Stimulated activated naive CD8-positive, alpha-beta T cell treated with anti-CD3 and anti-CD28 coated beads, Interleukin-15, amount 100 ng/mL, for 72 hours (primary cell): ENCODE measurements at places on chromosomes 1 and 21.

- DNase-seq = no peak
These were observed 167.1 kb downstream of the LYPLAL1 start for GRCh38 chr1:219340796-219341195.

DNA sequence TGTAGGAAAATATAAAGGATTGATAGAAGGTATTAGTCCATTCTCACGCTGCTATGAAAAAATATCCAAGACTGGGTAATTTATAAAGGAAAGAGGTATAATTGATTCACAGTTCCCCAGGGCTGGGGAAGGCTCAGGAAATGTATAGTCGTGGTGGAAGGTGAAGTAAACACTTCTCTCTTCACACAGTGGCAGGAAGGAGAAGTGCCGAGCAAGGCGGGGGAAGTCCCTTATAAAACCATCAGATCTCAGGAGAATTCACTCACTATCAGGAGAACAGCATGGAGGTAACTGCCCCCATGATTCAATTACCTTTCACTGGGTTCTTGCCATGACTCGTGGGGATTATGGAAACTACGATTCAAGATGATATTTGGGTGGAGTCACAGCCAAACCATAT is 1806.0 kb downstream of the MRPL39 start:
- no peak for DNase-seq

DNA sequence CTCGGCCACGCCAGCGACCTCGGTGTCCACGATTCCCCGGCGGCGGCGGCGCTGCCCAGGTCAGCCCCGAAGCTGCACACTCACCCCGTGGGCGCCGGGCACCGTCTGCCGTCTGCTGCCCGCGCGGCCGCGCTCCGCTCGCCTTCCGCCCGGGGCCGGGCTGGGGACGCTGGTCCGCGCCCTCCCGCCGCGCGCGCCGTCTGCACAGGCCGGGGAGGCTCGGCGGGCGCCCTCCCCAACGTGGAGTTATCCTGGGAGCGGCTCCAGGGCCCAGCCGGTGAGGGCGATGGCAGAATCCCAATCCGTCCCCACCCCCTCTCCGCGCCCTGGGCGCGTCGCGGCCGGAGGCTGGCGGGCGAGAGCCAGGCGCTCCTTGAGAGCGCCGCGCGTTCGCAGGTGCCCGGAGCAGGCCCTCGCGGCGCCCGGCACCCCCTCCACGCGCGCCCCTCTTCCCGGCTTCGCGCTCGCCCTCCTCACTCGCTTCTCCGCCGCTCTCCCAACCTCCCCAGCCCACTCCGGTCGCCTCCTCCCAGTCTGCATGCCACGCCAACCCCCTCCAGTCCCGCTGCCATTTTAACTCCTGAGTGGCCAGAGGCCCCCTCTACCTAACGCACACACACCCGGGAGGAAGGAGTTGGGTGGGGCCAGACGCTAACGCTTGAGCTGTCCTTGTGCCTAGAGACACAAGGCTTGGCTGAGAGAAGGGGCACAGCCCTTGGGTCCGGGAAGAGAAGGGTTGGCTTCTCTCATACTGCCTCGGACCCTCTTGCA is at the start of gene LRRN2:
Gene LRRN2 (minus strand): TSS at position 503 of the 771 bp plus-strand sequence. CDS start 65,746 bp downstream, outside the sequence.
- DNase-seq = no peak

GRCh38 chr1:165234149-165234548 is 122.4 kb downstream of the LMX1A start:
- no peak for DNase-seq

DNA sequence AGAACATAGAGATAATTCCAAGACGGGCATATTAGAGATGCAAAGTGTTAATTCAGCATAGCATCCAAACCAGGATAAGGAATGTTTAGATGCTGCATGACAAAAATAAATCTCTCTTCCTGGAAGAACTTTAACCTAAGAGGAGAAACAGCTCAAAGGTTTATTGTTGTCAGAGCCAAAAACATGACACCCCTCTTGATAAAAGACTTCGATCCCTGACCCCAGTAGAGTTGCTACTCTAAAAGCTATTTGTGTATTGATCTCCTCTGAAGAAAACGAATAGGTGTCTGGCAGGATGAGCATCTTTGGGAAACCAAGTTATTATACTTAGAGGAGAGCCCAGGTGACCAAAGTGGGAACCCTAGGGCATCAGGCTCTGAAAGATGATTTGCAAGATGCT is 158.1 kb downstream of the PIGK start:
- DNase-seq = no peak

DNA sequence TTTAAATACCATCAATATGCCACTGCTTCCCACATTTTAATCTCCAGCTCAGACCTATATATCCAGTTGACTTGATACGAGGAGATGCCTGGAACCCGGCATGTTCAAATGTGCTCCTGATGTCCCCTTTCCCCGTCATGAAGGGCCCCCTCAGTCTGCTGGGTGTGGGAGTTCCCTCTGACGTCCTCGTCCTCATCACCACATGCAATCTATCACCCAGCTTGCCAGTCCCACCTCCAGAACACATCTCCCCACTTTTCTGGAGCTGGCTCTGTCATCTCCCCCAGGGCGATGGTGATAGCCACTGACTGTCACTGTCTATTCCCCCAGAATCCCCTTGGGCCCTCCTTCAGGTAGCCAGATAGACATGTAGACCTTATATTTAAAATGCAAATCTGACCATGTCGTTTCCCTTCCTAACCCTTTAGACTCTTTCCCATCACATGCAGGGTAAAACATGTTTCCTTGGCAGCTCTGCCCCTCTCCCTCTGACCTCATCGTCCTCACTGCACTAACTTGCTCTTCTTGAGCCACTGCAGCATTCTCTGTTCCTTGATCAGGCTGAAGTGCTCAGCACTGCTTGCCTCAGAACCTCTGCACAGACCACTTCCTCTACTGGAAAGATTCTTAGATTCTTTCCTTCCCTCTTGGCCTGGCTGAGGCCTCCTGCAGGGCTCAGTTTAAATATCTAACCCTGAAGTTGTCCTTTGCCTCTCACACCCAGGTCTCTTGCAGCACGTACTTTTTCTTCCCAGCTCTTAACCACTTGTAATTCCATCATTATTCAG is 7.4 kb downstream of the AZIN2 start:
- DNase-seq = peak; percentile 29

DNA sequence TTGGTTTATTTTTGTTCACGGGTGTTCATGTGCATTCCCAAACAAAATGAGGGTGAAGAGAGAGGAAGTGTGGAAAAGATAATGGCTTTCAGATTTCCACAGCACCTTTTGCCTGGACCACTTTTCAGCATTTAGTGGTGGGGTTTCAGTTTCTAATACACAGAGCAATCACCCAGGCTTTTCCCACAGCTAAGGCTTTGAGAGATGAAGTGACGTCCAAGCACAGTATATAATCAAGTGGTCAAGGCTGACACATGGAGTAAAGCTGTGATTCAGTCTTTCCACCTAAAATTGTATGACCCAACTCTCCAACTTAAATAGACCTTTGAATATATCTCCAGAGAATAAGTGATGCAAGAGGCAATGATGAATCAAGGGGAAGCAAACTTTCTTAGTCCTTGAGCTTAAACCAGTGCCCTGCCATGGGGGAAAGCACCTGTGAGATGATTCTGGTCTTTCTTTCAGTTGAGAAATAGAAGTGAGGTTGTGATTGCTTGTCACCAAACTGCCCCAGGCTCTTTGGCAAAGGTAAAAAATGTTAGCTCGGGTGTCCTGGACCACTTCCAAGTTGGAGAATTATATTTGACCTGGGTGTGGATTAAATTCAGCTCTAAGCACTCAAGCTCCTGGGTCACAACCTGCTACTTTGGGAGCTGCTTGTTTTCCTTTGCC is 2.4 kb upstream of the PIK3R3 start:
- DNase-seq = no peak

GRCh38 chr1:48817505-48818114 is 40.9 kb upstream of the BEND5 start:
- peak; percentile 33 for DNase-seq

GRCh38 chr1:17780916-17781315 is 25.8 kb downstream of the ACTL8 start:
- DNase-seq = no peak

DNA sequence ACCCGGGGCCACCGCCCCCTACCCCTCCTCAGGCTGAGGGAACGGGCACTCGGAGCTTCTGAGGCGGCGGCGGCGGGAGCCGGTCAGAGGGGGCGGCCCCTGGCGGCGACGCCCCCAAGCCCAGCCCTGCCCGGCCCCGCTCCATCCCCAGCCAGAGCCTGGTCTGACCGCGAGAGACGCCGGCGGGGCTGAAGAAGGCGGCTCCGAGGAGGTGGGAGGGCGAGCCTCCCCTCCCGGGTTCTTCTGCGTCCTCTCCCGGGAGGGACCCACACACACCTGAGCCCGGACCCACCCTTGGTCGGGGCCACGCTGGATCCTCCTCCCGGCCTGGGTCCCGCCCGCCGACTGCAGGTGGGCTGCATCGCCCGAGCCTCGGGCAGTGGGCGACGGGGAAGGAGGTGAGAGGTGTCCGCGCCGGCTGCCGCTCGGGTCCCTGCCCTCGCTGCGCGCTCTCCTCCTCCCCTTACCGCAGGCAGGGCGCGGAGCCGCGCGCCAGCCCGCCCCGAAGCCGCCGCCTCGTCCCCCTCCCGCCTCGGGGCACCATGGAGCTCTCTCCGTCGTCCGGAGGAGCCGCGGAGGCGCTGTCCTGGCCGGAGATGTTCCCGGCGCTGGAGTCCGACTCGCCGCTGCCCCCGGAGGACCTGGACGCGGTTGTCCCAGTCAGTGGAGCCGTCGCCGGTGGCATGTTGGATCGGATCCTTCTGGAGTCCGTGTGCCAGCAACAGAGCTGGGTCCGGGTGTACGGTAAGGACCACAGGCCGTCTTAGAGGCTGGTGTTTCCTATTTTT is at the start of gene RASAL2:
Gene RASAL2 (plus strand): TSS at position 154 of the 788 bp plus-strand sequence. CDS start 389 bp downstream, at position 543.
- peak; percentile 10 for DNase-seq

DNA sequence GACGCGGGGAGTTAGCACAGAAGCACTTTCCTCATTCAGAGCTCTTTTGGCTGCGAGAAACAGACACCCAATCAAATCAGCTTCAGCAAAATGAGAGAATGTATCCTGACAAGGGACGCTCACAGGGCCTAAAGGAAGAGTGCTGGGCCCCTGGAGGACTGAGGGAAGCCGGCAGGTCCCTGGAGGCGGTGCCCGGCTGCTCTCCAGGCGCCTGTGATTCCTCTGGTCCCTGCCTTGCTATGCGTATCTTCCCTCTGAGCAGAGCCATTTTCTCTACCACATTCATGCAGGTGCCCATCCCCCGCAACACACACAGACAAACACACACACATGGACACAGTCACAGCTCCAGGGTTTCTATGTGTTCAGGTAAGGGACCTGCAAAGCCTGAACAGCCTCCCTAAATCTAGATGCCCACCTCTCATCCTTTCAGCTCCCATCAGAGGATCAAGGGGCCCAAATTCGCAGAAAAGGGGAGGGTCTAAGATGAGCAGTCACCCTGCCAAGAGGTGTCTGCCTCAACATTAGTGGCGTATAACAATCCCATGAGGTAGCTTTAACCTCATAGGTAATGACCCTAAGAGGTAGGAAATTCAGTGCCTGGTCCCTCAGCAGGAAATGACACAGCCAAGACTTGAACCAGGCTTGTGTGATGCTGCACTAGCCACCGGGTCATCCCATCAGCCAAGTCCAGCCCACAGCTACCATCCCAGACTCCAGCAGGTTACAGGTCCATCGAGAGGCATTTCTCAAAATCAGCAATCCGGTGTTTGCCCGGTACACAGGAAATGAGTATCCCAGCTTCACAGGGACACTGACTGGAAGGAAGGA is 29.0 kb downstream of the PTAFR start:
- no peak for DNase-seq

DNA sequence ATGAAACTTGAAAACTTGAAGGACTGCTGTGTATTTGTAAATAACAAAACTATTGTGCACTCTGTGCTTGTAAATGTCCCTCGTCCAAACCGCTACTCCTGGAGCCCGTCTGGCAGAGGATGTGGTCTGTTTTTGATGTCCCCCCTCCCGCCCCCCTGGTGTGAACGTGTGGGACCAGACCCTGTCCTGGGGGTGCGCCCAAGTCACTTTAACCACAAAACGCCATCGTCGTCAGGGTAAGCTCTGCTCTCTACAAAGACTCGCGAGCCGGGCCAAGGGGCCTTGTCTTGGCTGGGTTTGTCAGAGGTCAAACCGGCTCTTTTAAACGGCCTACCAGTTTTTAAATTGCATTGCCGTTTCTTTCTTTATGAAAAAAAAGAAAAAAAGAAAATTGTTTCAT is 87.4 kb upstream of the TMEM51 start:
- no peak for DNase-seq

GRCh38 chr1:94560333-94560732 is 18.8 kb upstream of the F3 start:
- DNase-seq = no peak

DNA sequence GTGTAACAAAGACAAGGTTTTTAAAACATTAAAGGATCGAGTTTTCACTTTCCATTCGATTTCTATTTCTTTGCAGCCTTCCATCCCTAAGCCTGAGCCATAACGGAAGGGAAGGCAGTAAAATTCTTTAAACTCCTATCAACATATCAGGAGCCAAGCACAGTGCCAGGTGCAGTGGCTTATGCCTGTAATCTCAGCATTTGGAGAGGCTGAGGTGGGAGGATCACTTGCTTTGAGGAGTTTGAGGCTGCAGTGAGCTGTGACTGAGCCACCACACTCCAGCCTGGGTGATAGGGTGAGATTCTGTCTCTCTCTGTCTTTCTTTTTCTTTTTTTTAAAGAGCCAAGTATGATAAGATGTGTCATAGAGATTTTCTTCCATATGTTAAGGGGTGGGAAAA is 217.5 kb upstream of the GREM2 start:
- DNase-seq = no peak

DNA sequence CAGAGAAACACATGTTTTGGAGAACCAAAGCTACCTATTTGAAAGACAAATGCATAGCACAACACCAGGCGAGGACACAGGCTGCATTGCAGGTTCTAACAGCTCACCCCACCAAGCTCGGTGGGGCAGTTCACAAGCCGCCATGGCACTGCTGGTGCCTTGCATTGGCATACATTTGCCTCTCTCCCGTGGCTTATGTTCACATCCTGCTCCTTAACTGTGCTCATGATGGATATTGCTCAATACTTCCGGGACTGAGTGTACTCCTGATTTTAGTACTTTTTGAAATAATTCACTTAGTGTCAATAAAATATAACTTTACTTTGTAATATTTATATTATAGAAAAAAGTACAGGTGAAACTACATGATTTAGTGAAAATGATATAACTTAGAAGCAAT is 1187.4 kb upstream of the NCAM2 start:
- DNase-seq = no peak

DNA sequence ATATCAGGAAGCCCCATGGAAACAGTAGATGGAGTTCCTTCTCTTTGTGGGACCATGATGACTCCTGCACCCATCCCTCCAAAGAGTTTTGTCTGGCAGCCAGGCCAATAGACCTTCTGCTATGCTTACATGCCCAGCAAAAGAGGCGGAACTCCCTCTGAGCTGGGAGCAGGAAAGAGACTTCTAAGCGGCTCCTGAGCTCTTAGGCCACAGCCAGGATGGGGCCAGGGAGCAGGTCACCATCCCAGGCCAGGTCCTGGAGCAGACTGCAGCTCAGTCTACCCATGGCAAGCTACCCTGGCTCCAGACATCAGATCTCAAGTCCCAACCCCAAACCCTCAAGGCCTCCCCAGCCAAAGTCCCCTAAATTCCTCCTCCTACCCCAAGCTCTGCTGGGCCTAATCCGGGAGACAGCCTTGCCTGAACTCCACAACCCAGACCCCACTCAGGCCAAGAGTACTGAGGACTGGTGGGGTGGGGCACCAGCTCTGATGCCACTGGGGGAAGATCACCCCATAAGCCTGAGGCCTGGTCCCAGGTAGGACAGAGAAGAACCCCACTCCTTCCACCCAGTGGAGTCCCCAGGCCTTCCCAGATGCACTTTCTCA is 387.9 kb downstream of the MATN1 start:
- DNase-seq = no peak
